ENCODE measurements at places on chromosomes 7 and 10. TPM values are rescaled to one million over a fixed set of nuclear protein-coding genes. Genes with fewer than 3 reads are reported as not detected.

- DNase-seq: no peak
- peaks cover 6% of the 10 kb centered on the region for H3K27me3 ChIP-seq
- H3K27ac ChIP-seq: no peak overlapping the region
- H3K4me1 ChIP-seq: no peaks in the 10 kb centered on the region
Measured at GRCh38 chr10:97067716-97068391, 117.9 kb downstream of the SLIT1 start.

The RET gene
- not detected for total RNA-seq

DNA sequence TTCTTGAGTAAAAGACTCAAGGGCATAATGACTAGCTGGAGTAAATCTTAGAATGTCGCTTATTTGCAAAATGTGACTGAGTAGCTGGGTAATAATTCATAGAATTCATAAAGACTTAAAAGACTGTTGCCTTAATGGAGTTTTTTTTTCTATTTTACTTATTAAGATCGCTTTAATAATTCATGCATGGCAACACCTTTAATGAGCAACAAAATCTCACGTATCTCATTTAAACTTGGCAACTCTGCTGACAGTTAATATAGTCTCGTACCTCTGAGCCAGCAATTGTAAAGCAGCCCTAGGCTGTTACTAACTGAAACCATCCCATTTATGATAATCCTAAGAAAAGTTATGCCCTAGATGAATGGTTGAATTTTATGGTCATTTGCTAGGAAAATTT, 87.8 kb upstream of the SLC26A5 start:
- H3K27ac ChIP-seq: no peak overlapping the region
- no peak overlapping the region for H3K4me3 ChIP-seq
- no peaks in the 10 kb centered on the region for H3K4me1 ChIP-seq

GRCh38 chr7:21364801-21365271, 63.0 kb upstream of the SP4 start:
- H3K4me3 ChIP-seq: no peak overlapping the region
- no peaks in the 10 kb centered on the region for H3K36me3 ChIP-seq
- peak; percentile 9 for DNase-seq
- H3K27me3 ChIP-seq: no peaks in the 10 kb centered on the region

DNA sequence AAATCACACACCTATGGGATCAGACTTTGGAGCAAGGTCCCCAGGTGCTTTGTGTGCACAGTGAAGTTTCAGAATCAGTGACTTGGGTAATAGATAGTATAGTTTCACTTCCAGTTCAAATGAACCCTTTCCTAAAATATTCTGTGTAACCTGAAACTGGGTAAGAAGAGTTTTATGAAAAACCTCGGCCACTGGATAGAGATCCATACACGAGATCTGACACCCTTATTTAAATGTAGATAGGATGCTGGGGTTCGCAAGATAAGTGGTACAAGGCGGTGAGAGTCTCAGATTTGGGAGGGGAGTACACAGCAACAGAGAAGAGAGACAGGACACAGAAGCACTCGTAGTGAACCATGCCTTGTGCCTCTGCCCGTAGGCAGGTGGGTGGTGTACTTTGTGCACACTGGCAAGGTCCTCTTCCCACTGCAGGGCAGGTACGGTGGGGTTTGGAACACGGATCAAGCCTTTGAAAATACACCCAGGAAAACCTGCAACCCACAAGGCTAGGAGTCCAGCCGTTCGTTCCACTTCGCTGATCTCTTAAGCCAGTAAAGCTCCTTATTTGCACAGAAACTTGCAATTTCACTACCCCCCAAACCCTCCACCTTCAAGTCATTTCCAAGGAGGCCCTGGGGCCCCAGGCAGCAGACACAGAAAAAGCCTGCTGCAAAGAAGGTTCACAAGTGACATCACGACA, 162.8 kb downstream of the USP6NL start:
- H3K4me3 ChIP-seq: no peak overlapping the region
- H3K36me3 ChIP-seq: no peaks in the 10 kb centered on the region
- H3K27ac ChIP-seq: no peak overlapping the region
- peaks cover 3% of the 10 kb centered on the region for H3K27me3 ChIP-seq
- H3K4me1 ChIP-seq: no peaks in the 10 kb centered on the region

DNA sequence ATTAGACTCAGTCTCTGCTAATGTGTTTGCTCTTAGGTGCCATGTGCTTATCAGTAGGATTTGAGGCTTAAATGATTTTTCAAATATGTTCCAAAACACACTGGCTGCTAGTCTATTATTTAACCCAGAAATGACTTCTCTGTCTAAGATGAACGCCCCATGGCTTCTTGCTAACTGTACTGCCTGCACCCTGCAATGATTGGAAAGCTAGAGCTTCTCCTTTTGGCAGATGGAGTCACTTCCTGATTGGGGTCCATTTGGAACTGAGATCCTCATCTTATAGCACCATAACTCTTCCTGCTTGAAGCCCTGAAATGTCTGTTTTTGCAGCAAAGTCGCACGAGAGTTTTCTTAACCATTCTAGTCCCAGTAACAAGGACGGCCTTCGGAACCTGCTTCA, 186.5 kb upstream of the ADO start:
- no peak overlapping the region for H3K27ac ChIP-seq
- no peak for DNase-seq
- no peaks in the 10 kb centered on the region for H3K27me3 ChIP-seq

GRCh38 chr7:149223761-149224160, 15.7 kb upstream of the ZNF212 start:
- no peak overlapping the region for H3K4me3 ChIP-seq
- no peak for DNase-seq
- peaks cover 9% of the 10 kb centered on the region for H3K4me1 ChIP-seq

DNA sequence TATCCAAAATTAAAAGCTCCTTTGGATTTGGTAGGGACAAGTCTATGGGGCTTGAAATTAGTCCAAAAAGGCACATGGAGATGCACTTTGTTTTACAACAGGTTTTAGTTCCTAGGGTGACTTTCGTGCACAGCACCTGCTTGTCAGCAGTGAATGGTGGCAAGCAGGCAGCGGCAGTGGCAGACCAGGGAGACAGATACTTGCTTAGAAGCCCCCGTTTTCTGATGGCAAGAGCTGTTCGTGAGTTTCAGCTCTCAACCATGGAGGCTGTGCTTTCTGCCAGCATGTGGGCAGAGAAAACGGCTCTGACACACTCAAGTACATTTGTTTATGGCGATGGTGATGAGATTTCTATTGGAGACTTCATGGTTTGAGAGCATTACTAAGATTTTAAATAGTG, 61.7 kb upstream of the SHH start:
- H3K27me3 ChIP-seq: peaks cover 29% of the 10 kb centered on the region
- DNase-seq: no peak

The CALU gene
- total RNA-seq: 142 TPM

The NT5C2 gene
- 40.6 TPM for total RNA-seq

GRCh38 chr10:27578316-27578715, 74.2 kb downstream of the RAB18 start:
- no peak for DNase-seq
- H3K4me3 ChIP-seq: no peak overlapping the region
- no peaks in the 10 kb centered on the region for H3K27me3 ChIP-seq
- H3K27ac ChIP-seq: no peak overlapping the region
- no peaks in the 10 kb centered on the region for H3K4me1 ChIP-seq

GRCh38 chr10:11993834-11994468, 48.7 kb downstream of the UPF2 start:
- no peak for DNase-seq
- no peaks in the 10 kb centered on the region for H3K4me1 ChIP-seq
- no peaks in the 10 kb centered on the region for H3K27me3 ChIP-seq
- peaks cover 26% of the 10 kb centered on the region for H3K36me3 ChIP-seq
- no peak overlapping the region for H3K4me3 ChIP-seq

- H3K36me3 ChIP-seq: no peaks in the 10 kb centered on the region
- no peak overlapping the region for H3K27ac ChIP-seq
- H3K27me3 ChIP-seq: peaks cover 10% of the 10 kb centered on the region
- no peak for DNase-seq
- no peak overlapping the region for H3K4me3 ChIP-seq
Measured at GRCh38 chr10:86229376-86229775, 137.2 kb downstream of the GRID1 start.

The PRR15 gene
- 7.8 TPM for total RNA-seq

DNA sequence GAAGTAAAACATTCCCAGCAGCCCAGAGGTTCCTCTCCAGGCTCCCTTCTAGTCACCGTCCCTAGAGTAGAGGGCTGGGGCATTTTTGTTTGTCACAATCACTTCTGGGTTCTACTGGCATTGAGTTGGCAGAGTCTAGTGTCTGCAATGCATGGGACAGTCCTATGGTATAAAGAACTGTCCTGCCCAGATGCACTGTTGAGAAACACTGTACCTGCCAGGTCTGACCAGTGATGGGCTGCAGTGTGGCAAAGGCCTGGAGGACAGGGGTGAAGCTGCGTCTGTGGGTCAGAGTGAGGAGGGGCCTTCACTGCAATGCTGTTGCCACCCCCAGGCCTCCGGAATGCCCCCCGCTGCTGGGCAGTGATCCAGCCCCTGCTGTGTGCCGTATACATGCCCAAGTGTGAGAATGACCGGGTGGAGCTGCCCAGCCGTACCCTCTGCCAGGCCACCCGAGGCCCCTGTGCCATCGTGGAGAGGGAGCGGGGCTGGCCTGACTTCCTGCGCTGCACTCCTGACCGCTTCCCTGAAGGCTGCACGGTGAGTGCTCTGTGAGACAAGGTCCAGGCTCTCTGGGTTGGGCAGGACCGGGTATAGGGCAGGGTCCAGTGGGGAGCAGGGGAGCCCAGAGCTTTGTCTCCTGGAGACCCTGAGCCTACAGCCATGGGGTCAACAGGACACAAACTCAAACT, 14.8 kb downstream of the SMO start:
- DNase-seq: no peak
- H3K4me1 ChIP-seq: peaks cover 40% of the 10 kb centered on the region
- peak overlapping the region; percentile 66 for H3K27ac ChIP-seq
- H3K27me3 ChIP-seq: no peaks in the 10 kb centered on the region

- no peak for DNase-seq
- H3K27me3 ChIP-seq: no peaks in the 10 kb centered on the region
- no peak overlapping the region for H3K4me3 ChIP-seq
- H3K4me1 ChIP-seq: no peaks in the 10 kb centered on the region
Measured at GRCh38 chr7:25615003-25615402, 386.7 kb upstream of the NPVF start.

DNA sequence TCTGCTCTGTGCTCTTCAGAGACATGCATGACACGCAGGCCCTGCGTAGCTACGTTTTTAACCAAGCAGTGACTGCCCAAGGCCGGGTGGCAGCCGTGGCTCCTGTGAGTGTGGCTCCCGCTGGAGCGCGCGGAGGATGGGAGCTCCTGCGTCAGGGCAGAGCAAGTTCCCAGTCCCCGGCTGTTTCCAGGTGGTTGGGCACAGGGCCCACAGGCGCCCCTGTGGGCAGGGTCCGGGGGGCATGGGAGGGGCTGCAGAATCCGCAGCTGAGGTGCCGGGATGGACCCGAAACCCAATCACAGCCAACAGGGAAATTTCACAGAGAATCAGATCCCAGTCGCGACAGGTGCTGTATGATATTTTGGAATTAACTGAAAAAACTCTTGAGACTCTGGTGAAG, 9.8 kb downstream of the NKX6-2 start:
- no peak for DNase-seq
- no peak overlapping the region for H3K27ac ChIP-seq
- H3K27me3 ChIP-seq: no peaks in the 10 kb centered on the region

The GPR15LG gene
- not detected for total RNA-seq

The CFTR gene
- total RNA-seq: not detected

GRCh38 chr7:85554236-85555178, 367.7 kb upstream of the SEMA3D start:
- H3K4me1 ChIP-seq: no peaks in the 10 kb centered on the region
- H3K36me3 ChIP-seq: no peaks in the 10 kb centered on the region
- no peaks in the 10 kb centered on the region for H3K27me3 ChIP-seq
- DNase-seq: peak; percentile 59

The CALML3 gene
- not detected for total RNA-seq

DNA sequence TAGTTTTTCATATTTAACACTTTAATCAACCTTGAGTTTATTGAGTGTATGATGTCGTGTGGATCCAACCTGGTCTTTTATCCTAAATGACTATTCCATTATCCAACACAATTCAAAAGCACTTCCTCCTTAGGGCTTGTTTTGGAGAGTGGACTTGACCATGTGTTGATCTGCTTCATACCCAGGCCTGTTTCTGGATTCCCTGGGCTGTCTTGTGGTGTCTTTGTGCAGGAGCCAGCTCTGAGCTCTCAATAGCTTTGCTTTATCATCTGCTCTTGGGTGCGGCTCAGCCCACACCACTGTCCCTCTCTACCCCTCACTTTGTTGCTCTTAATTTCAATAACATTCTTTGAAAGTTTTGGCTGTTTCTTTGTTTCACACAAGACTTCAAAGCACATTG, 70.9 kb upstream of the CHST15 start:
- H3K27me3 ChIP-seq: peaks cover 7% of the 10 kb centered on the region
- H3K27ac ChIP-seq: no peak overlapping the region
- no peak overlapping the region for H3K4me3 ChIP-seq
- peaks cover 5% of the 10 kb centered on the region for H3K4me1 ChIP-seq
- H3K36me3 ChIP-seq: no peaks in the 10 kb centered on the region

DNA sequence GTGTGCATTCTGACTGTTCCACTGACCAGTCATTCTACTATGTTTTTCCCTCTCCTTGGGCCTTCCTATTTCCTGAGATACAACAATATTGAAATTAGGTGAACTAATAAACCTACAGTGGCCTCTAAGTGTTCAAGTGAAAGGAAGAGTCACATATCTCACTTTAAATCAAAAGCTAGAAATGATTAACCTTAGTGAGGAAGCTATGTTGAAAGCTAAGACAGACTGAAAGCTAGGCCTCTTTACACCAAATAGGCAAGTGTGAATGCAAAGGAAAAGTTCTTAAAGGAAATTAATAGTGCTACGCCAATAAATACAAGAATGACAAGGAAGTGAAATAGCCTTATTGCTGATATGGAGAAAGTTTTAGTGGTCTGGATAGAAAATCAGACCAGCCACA, 5.7 kb upstream of the DYNC1I1 start:
- H3K27ac ChIP-seq: no peak overlapping the region
- H3K4me3 ChIP-seq: no peak overlapping the region
- H3K4me1 ChIP-seq: no peaks in the 10 kb centered on the region

GRCh38 chr10:70115948-70116682, 16.5 kb downstream of the AIFM2 start:
- H3K27me3 ChIP-seq: no peaks in the 10 kb centered on the region
- peak; percentile 59 for DNase-seq
- no peak overlapping the region for H3K27ac ChIP-seq
- H3K36me3 ChIP-seq: peaks cover 36% of the 10 kb centered on the region
- H3K4me1 ChIP-seq: no peaks in the 10 kb centered on the region
- H3K4me3 ChIP-seq: no peak overlapping the region

The TFEC gene
- total RNA-seq: not detected

DNA sequence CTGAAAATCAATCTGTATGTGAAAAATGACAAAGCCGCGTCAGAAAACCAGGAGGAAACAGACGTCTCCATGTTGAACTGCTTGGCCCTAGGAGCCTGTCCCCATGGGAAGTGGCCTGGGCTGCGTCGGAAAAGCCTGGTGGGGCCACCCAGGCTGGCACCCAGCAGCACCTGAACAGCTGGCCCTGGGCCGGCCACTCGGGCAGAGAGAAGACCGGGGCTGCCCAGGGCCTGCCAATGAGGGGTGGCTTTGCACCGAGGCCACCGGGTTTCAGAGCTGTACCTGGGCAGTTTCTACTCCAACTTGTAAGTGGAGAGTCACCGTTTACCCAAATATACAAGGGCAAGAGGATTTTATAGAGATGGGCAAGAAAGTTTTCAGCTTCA, 1.1 kb upstream of the FUOM start:
- peak overlapping the region; percentile 86 for H3K27ac ChIP-seq
- DNase-seq: no peak
- peaks cover 38% of the 10 kb centered on the region for H3K4me1 ChIP-seq
- peaks cover 30% of the 10 kb centered on the region for H3K36me3 ChIP-seq
- H3K27me3 ChIP-seq: no peaks in the 10 kb centered on the region
- peak overlapping the region; percentile 73 for H3K4me3 ChIP-seq

The NCF1 gene
- total RNA-seq: not detected

The FAM200A gene
- 6.3 TPM for total RNA-seq

The PRSS58 gene
- not detected for total RNA-seq
